ENCODE measurements at places on chromosomes 11 and 22.

DNA sequence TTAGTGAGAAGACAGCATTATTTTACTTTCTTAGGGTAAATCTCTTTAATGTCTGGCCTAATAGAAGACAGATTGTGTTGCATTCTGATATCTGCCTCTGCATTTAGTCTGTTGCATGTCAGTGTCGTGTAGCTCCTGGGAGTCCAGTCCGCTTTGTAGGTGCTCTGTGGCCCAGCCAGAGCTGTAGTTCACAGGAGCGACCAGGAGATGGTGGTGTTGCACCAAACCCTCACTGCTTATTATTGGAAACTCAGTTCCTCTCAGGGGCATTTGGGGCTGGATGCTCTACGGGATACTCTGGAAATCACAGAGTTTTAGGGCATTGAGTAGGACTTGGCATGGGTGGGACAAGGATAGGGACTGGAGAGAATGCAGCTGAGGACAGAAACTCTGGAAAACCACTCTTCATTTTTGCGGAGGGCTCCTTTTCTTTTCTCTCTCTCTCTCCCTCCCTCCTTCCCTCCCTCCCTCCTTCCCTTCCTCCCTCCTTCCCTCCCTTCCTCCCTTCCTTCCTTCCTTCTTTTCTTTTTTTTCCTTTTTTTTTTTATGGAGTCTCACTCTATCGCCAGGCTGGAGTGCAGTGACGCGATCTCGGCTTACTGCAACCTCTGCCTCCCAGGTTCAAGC is 21.7 kb downstream of the MIAT start:
- DNase-seq, result peak; percentile 35

DNA sequence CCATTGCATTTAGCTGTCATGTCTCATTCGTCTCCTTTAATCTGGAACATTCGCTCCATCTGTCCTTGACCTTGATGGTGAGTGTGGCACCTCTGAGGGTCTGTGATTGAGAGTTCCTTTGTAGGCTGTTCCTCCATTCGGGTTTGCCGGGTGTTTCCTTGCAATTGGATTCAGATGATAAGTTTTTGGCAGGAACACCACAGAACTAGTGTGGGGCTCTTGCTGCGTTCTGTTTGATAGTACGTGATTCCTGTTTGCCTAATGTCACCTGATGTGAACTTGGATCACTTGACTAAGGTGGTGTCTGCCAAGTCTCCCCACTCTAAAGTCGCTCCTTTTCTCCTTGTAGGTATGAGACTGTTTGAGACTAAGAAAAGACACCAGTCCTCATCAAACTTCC is 109.7 kb upstream of the TMEM45B start:
- no peak for DNase-seq

- no peak for DNase-seq
Measured at GRCh38 chr11:64854534-64855502, 10.4 kb upstream of the CDC42BPG start.

DNA sequence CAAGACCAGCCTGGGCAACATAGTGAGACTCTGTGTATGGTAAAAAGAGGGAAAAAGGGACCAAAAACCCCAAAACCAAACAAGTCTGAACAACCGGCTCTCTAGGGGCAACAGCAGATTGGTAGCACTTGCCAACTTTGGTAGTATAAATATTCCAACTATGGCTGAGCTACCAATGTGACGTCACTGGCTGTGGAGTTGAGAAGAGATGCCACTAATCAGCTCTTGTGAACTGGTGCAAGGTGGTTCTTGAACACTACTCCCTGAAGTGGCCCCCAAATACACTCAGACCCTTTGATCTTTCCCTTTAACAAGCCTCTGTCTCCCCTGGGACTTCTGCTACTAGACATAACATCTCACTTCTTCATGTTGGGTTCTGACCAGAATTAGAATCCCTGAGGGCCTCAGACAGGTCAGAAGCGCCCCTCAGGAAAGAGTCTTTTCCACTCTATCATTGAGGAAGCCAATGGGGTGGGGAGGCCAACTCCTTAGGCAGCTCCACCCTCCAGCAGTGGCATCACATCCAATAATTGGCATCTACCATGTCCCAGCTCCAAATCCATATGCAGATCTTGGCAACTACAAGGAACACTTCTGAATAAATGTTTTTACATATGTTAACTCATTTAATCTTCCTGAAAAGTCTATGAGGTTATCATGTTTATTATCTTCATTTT is 49.2 kb downstream of the RPL27A start:
- DNase-seq, result no peak

GRCh38 chr11:120988603-120989002 is 35.3 kb upstream of the TBCEL start:
- no peak for DNase-seq

- DNase-seq, result no peak
Measured at GRCh38 chr11:130145311-130145812, 14.2 kb upstream of the ST14 start.

- DNase-seq, result no peak
Measured at GRCh38 chr11:92556431-92556830, 331.8 kb downstream of the FAT3 start.

DNA sequence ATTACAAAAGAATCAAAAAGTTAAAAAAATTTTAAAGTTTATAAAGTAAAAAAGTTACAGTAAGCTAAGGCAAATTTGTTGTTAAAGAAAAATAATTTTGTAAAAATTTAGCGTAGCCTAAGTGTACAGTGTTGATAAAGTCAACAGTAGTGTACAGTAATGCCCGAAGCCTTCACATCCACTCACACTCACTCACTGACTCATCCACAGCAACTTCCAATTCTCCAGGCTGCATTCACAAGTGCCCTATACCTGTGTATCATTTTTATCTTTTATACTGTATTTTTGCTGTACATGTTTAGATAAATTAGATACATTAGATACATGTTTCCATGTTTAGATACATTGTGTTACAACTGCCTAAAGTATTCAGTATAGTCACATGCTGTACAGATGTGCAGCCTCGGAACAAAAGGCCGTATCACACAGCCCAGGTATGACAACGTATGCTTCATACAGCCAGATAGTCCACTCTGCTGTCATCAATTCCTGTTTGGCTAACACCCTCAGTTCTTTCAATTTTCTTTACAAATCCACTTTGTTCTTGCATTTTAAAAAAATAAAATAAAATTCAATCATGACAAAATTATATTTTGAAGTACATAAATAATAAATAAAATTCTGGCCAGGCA is 80.7 kb downstream of the RBFOX2 start:
- DNase-seq, result no peak

- DNase-seq, result no peak
Measured at GRCh38 chr22:50243685-50244419, 971 bp downstream of the TUBGCP6 start.

DNA sequence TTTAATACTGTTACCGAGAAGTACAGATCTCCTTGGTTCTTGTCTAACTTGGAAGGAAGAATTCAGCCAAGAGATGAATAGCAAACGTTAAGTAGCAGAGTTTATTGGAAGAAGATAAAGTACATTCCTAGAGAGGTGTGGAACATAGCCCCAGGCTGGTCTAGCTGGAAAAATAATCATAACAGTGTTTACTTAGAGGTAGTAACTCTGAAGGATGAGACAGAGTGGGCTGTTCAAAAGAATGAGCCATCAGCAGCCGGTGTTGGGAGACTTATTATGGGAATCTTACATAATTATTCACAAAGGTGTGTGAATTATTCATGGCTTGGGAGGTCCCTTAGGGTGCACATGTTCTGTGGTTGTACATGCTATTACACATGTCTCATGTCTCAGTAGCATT is 276.5 kb downstream of the LUZP2 start:
- no peak for DNase-seq

DNA sequence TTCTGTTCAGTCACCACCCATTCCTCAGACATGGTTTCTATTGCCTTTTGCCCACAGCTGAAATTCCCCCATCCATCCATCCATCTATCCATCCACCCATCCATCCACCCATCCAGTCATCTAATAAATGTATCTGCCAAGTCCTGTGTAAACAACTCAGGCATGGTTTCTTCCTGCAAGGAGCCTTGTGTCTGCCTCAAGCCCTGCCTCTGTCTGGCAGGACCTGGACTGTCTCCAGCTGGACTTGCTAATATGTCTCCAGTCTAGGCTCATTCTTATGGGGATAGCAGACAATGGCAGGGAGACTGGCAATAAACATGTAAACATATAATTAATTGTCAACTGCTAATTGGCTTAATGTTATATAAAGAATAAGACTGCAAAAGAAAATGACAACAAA is 64.7 kb upstream of the AMPD3 start:
- DNase-seq, result no peak

- no peak for DNase-seq
Measured at GRCh38 chr22:40819599-40820140, 524 bp upstream of the SLC25A17 start.

GRCh38 chr22:44151676-44152075 is 29.0 kb upstream of the PARVG start:
- DNase-seq, result no peak

GRCh38 chr22:29302681-29303465 is 3.6 kb upstream of the GAS2L1 start:
- no peak for DNase-seq

DNA sequence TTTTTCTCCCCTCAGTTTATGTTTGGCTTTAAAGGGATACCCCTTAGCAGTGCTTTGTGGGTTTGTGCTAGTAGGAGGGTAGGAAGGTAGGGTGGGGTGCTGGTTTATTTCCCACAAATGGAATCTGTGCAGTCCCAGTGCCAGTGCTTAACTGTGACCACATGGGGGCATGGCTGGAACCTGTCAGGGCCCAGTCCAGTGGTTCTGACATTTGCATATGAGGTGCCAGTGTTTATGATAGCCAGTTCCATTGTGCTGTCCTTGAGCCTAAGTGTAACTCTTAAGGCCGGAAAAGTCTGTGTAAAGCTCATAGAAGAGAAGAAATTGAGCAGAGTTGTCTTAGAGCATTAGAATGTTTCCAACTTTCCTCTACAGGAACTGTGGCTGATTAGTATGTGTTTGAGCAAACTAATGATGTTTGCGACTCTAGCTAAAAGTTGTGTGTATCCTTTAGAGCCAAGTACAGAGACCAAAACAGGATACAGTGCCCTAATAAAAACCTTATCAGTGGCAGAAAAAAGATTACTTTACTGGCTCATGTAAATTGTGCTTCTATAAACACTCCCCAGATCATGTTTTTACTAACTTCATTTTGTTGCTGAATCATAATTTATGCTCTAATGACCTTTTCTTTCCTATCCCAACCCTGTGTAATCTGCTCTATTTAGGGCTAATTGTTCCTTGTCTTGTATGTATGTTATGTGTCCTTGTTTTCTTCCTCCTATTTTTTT is 38.1 kb downstream of the DIXDC1 start:
- DNase-seq, result no peak

- DNase-seq, result no peak
Measured at GRCh38 chr11:7509966-7510365, 3.8 kb upstream of the PPFIBP2 start.

DNA sequence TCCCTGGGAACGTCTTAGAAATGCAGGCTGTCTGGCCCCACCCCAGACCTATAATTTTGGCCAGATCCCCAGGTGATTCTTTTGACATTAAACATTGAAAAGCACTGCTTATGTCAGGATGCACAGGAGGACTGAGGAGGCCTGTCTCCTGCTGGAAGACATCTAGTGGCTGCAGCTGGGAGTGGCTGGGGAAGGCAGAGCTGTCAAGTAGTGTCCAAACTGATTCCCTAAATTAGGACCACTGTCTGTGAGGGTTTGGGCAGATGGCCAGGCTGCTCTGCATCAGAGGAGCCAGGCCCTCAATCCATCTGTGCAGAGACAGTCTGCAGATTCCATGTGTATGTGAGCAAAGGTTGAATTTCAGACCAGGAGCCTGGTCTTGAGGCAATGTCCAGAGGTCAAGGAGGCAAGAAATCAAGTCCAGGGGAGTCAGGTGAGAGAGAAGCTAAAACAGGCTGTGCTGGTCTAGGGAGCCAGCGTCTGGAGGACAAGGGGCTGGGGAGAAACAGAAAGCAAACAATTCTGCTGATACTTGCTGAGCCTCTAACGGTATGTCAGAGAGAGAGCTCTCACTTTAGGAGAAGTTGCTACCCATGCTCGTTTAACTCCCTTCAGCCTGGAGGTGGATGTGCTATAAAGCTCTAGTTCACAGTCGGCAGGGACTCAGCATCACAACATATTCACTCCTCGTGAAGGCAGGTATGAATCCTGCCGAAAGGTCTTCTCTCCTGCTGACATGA is 15.3 kb upstream of the SYTL2 start:
- DNase-seq, result no peak

- DNase-seq, result no peak
Measured at GRCh38 chr22:29163808-29164207, 41.9 kb upstream of the EMID1 start.

DNA sequence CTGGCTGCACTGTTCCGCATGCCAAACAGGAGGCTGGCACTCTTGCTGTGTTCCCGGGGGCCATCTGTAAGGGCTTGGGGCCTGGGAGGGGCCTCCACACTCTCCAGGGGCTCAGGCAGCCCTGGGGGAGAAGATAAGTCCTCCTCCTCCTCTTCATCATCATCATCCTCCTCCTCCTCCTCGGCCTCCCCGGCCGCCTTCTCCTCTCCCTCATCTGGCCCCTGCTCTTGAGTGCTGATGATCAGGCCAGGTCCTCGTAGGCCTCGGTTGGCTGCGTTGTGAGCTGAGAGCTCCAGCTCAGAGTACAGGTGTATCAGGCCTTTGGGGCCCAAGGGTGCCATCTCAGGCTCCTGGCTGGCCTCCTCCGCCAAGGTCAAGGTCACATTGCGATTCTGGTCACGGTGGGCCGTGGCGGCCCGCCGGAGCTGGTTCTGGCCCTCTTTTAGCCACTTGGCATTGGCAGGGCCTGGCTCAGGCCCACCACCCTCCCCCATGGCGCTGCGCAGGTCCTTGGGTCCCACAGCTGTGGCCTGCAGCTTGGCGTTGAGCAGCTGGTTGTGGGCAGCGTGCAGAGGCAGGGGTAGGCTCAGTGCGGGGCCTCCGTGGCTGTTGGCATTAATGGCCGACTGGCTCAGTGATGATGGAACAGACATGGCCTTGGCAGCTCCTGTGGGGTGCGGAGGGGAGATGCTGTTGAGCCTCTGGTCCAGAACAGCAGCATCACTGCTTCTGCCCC is 8.0 kb downstream of the APBB1 start:
- no peak for DNase-seq

DNA sequence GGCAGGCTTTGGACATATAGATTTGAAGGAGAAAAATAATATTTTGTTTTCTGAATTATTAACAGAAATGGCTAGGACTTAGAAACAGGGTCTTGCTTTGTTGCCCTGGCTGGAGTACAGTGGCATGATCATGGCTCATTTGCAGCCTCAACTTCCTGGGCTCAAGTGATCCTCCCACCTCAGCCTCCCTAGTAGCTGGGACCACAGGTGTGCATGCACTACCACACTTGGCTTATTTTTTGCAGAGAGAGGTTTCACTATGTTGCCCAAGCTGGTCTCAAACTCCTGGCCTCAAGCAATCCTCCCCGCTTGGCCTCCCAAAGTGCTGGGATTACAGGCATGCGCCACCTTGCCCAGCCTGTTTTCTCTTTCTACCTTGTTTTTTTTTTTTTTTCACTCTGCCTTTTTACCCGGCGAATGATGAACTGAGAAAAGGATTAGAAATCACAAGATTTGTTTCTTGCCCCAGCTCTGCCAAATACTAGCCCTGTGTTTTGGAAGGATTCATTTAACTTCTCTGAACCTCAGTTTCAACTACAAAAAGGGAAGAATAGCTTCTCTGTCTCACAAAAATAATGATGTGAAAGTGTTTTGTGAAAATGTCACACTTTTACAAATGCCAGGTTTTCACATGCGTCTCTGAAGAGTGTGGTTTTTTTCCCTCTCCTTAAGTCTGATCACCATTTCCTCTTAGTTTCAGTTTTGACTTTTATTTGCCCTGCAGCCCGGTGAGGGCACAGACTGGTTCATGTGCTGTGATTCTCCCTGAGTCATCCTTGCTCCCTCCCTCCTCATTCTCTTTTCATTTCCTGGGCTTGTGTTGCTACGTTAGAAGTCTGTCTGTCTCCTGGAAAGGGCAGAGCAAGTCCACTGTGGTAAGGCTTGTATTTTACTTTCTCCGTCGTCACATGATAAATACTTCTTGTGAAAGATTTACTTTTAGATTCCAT is 67.7 kb downstream of the BCL2L13 start:
- no peak for DNase-seq

Measured in stimulated activated CD8-positive, alpha-beta memory T cell treated with anti-CD3 and anti-CD28 coated beads, Interleukin-15, amount 100 ng/mL, for 24 hours (primary cell).